ENCODE measurements at places on chromosomes 16 and 17.

GRCh38 chr16:81905277-81905676 is 106.0 kb downstream of the SDR42E1 start:
- DNase-seq: no peak

DNA sequence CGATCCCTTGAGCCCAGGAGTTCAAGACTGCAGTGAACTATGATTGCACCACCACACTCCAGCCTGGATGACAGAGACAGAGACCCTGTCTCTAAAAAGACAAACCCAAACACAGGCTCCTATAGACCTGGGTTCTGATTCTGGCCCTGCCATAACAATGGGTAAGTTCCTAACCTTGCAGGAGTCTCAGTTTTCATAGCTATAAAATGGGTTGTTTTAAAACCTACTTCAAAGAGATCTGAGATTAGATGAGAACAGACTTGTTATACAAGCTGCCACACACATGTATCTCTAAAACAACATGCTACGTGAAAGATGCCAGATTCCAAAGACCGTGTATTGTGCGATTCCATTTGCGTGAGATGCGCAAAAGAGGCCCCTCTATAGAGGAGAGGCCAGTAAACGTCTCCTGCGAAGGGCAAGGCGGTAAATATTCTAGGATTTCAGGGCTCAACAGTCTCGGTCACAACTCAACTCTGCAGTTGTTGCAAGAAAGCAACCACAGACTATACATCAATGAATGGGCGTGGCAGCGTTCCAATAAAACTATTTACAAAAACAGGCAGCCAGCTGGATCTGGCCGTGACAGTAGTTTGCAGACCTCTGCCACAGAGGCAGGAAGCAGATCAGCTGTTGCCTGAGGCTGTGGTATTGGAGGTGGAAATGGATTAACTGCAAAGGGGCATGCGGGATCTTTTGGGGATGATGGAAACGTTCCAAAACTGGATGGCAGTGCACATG is 5.9 kb downstream of the CORO7 start:
- DNase-seq: peak; percentile 99

DNA sequence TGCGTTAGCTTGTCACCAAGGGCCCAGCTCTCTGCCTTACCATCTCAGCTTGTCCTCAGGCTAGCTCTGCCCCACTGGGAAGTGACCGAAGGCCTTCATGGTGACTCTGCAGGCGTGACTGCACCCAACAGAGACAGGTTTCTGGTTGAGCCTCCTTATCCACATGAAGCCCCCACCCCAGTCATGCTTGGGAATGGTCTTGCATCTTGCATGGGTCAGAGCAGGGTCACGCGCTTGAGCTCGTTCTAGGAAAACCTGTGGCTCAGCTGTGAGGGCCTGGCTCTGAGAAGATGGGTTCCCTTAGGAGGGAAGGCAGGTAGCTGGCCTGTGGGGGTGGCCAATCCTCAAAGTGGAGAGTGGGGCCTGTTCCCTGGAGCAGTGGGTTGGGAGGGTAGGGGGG is 122.8 kb downstream of the BANP start:
- DNase-seq: no peak

GRCh38 chr17:77474292-77474988 is 333.7 kb downstream of the SEC14L1 start:
- no peak for DNase-seq

GRCh38 chr17:69734656-69735055 is 320.2 kb downstream of the MAP2K6 start:
- no peak for DNase-seq

GRCh38 chr17:280901-281300 is 71.7 kb downstream of the RPH3AL start:
- no peak for DNase-seq

All from fibroblast of villous mesenchyme (primary cell).